Spleen (tissue), 13 donors: ENCODE measurements at places on chromosomes 6 and 20. TPM values are rescaled to one million over a fixed set of nuclear protein-coding genes. Genes with fewer than 3 reads are reported as not detected.

VGLL2 gene
- total RNA-seq = not detected

PRR18 gene
- total RNA-seq = 0.30 TPM

CST7 gene
- total RNA-seq = 220 TPM

DNA sequence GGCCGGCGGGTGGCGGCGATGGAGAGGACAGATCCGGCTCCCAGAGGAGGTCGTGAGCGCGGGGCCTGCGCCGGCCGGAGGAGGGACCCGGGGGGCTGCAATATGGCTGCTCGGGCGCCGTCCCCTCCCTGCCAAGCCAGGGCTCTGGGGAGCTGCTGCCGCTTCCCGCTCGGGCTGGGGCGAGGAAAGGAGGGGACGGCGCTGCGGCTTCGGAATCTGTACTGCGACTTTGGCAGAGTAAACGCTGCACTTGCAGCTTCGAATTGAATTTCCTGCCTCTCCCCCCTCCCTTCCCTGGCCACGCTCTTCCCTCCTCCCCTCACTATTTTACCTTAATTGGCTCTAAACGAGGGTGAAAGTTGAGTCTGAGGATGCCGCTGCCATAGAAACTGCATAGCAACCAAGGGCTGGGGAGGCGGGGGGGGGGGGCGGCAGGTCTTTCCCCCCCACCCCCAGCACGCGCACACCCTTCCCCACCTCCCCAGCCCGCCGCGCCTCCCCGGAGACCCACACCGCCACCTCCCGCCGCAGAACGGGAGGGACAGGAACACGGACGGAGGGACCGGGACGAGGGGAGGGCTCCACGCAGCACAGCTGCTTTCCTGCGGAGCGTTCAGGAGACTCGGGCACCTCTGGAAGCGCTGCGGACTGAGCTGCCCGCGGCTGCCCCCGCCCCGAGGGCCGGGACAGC lies 93.9 kb downstream of the RNASET2 start:
- peak overlapping the region; percentile 68 for H3K4me3 ChIP-seq
- DNase-seq = peak; percentile 83
- no peaks in the 10 kb centered on the region for H3K4me1 ChIP-seq
- no peak overlapping the region for H3K27ac ChIP-seq

DNA sequence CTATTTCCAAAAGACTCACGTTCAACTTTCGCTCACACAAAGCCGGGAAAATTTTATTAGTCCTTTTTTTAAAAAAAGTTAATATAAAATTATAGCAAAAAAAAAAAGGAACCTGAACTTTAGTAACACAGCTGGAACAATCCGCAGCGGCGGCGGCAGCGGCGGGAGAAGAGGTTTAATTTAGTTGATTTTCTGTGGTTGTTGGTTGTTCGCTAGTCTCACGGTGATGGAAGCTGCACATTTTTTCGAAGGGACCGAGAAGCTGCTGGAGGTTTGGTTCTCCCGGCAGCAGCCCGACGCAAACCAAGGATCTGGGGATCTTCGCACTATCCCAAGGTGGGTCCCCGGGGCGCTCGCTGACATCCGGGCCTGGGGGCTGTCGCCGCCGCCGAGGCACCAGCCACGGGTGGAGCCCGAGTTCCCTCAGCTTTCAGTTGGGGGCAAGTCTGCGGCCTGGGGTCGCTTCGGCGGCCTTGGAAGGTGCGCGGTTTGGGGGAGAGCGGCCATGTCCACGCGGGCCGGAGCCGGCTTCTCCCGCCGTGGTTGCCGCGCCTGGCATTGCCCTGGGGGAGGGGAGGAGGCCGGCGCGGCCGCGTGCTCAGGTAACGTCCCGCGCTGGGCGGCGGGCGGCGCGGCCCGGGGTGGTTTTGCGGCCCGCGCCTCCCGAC lies 429 bp downstream of the AMD1 start:
- DNase-seq = peak; percentile 93
- H3K4me1 ChIP-seq = peaks cover 24% of the 10 kb centered on the region
- H3K4me3 ChIP-seq = peak overlapping the region; percentile 90
- no peaks in the 10 kb centered on the region for H3K36me3 ChIP-seq

- H3K4me1 ChIP-seq = peaks cover 16% of the 10 kb centered on the region
- peaks cover 87% of the 10 kb centered on the region for H3K36me3 ChIP-seq
- peak overlapping the region; percentile 84 for H3K27ac ChIP-seq
- peak; percentile 91 for DNase-seq
These were observed 13.8 kb downstream of the NQO2 start for GRCh38 chr6:3013486-3013885.

DNA sequence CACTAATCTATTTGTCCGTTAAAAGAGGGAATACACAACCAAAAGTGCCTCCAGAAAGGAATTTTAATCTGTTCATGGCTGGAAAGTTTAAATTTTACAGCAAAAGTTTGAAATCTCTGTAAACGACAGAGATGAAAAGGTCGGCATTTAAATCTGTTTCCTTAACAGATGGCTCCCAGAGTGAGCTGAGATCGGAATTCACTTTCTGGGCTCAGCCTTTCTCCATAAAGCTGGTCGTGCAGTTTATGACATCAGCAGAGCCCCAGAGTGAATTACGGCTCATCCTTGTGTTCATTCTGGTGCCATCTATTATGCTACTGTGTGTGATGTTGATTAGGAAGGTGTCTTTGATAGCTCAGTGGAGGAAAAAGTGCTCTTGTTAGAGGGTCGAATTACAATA lies 117.6 kb upstream of the ZFP64 start:
- H3K4me3 ChIP-seq = no peak overlapping the region
- no peak for DNase-seq
- H3K27me3 ChIP-seq = no peaks in the 10 kb centered on the region
- H3K4me1 ChIP-seq = peaks cover 3% of the 10 kb centered on the region

DNA sequence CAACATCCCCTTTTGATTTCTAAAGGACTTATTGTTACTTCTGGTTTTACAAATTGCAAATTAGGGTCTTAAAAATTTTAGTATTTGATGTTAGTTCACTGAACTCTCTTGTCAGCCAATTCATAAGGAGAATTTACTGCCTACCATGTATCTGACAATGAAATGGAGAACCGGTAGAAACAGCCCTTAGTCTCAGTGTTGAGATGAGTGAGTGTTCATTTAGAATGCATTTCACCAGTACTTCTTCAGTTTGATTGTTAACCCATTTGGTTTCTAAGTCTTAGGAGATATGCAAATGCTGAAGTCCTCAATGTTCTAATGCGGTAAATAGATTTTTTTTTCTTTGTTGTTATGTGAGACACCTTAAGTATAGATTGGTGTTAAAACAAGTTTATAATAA lies 616.3 kb upstream of the FLRT3 start:
- H3K27ac ChIP-seq = no peak overlapping the region
- no peak for DNase-seq
- no peaks in the 10 kb centered on the region for H3K27me3 ChIP-seq
- no peak overlapping the region for H3K4me3 ChIP-seq
- no peaks in the 10 kb centered on the region for H3K4me1 ChIP-seq
- no peaks in the 10 kb centered on the region for H3K36me3 ChIP-seq

DNA sequence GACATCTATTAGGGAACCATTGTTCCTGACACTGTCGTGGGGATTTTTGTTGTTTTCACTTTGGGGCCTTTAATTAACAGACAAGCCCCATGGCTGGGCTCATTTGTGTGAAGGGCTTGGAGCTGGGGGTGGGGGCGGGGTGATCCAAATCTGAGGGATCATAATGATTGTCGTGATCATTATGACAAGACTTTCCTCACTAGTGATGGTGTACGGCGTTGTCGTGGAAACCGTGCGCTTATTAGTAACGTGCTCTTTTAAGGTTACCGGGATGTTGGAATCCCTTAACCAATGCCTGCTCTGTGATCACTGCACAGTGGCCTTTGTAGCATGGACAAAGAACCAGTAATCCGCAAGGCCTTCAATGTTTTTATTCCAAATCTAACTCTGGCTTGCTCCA lies 18.6 kb downstream of the PDYN start:
- no peaks in the 10 kb centered on the region for H3K4me1 ChIP-seq
- H3K4me3 ChIP-seq = no peak overlapping the region
- no peaks in the 10 kb centered on the region for H3K36me3 ChIP-seq

- no peaks in the 10 kb centered on the region for H3K4me1 ChIP-seq
- H3K27me3 ChIP-seq = no peaks in the 10 kb centered on the region
- DNase-seq = no peak
These were observed 20.9 kb upstream of the SRF start for GRCh38 chr6:43150051-43150751.

- peaks cover 100% of the 10 kb centered on the region for H3K27me3 ChIP-seq
- DNase-seq = no peak
- H3K4me3 ChIP-seq = no peak overlapping the region
- peaks cover 19% of the 10 kb centered on the region for H3K4me1 ChIP-seq
- H3K36me3 ChIP-seq = no peaks in the 10 kb centered on the region
- no peak overlapping the region for H3K27ac ChIP-seq
These were observed 1.8 kb downstream of the SIM1 start for GRCh38 chr6:100462706-100463629.

GRCh38 chr20:19934792-19935491 lies 82.2 kb upstream of the NAA20 start:
- H3K27me3 ChIP-seq = no peaks in the 10 kb centered on the region
- peak overlapping the region; percentile 8 for H3K4me3 ChIP-seq
- DNase-seq = no peak
- peaks cover 86% of the 10 kb centered on the region for H3K4me1 ChIP-seq

DNA sequence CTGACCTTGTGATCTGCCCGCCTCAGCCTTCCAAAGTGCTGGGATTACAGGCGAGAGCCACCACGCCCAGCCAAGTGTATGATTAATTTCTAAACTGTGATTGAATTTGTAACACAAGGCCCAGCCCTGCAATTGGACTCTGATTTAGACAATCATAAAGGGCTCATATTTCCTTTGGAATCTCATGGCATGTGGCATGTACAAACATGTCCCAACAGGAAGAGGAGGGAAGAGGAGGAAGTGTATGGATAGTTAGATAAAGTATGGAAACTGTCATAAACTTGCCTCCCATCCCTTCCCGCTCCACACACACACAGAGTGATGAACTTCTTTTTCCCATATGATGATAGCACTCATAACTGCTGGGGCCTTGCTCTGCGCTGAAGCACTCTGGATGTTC lies 27.2 kb upstream of the QKI start:
- peaks cover 7% of the 10 kb centered on the region for H3K4me1 ChIP-seq
- H3K4me3 ChIP-seq = no peak overlapping the region
- peak overlapping the region; percentile 27 for H3K27ac ChIP-seq
- no peaks in the 10 kb centered on the region for H3K27me3 ChIP-seq
- no peak for DNase-seq
- no peaks in the 10 kb centered on the region for H3K36me3 ChIP-seq

- no peaks in the 10 kb centered on the region for H3K27me3 ChIP-seq
- no peaks in the 10 kb centered on the region for H3K36me3 ChIP-seq
- DNase-seq = no peak
- H3K4me3 ChIP-seq = no peak overlapping the region
- peaks cover 6% of the 10 kb centered on the region for H3K4me1 ChIP-seq
These were observed 73.3 kb downstream of the HUS1B start for GRCh38 chr6:583635-584034.

DNA sequence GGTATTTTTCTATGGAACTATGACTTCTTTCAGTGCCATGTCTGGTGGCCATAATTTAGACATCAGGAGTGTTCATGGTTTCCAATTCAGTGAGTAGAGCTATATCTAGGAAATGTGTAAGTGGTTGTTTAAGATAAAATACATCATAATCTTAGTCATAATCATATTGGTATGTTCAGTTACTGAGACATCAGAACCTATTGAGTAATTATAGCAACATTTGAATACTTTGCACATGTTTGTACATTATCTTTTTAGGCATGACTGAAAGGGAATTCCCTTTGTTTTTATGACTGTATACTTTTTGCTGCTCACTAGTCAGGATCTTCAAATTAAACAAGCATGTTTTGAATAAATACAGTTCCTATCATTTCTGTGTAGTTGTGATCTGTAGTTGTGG lies 64.0 kb downstream of the STXBP5 start:
- no peak for DNase-seq
- no peaks in the 10 kb centered on the region for H3K27me3 ChIP-seq
- peaks cover 7% of the 10 kb centered on the region for H3K36me3 ChIP-seq

GRCh38 chr6:150925976-150926375 lies 60.5 kb downstream of the MTHFD1L start:
- no peak for DNase-seq
- no peaks in the 10 kb centered on the region for H3K27me3 ChIP-seq
- no peak overlapping the region for H3K4me3 ChIP-seq
- no peak overlapping the region for H3K27ac ChIP-seq

GRCh38 chr20:59124296-59125029 lies 39.2 kb upstream of the ZNF831 start:
- peak; percentile 84 for DNase-seq
- H3K4me1 ChIP-seq = peaks cover 17% of the 10 kb centered on the region
- peak overlapping the region; percentile 97 for H3K27ac ChIP-seq
- no peaks in the 10 kb centered on the region for H3K36me3 ChIP-seq
- H3K4me3 ChIP-seq = no peak overlapping the region

DNA sequence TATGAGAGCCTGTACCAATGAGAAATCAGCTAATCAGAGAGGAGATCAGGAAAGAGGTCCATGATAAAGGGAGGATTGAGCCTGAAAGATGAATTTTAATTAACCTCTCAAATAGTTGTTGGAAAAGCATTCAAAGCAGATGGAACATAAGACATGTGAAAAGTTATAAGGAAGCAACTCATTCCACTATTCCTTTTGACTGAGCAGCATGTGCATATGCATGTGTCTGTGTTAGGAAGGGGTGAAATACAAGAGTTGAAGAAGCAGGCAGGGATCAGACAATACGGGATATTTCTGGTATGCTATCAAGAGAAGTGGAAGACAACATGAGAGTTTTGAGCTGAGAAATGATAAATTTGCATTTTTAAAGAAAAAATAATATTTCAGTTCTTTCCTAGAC lies 624.8 kb upstream of the PTCHD4 start:
- H3K4me3 ChIP-seq = no peak overlapping the region
- no peaks in the 10 kb centered on the region for H3K4me1 ChIP-seq
- H3K27ac ChIP-seq = no peak overlapping the region
- no peaks in the 10 kb centered on the region for H3K27me3 ChIP-seq
- DNase-seq = no peak

- H3K4me3 ChIP-seq = no peak overlapping the region
- no peak overlapping the region for H3K27ac ChIP-seq
- no peaks in the 10 kb centered on the region for H3K36me3 ChIP-seq
- no peak for DNase-seq
- H3K4me1 ChIP-seq = peaks cover 22% of the 10 kb centered on the region
These were observed 488.4 kb downstream of the PREX1 start for GRCh38 chr20:48339190-48339985.

DNA sequence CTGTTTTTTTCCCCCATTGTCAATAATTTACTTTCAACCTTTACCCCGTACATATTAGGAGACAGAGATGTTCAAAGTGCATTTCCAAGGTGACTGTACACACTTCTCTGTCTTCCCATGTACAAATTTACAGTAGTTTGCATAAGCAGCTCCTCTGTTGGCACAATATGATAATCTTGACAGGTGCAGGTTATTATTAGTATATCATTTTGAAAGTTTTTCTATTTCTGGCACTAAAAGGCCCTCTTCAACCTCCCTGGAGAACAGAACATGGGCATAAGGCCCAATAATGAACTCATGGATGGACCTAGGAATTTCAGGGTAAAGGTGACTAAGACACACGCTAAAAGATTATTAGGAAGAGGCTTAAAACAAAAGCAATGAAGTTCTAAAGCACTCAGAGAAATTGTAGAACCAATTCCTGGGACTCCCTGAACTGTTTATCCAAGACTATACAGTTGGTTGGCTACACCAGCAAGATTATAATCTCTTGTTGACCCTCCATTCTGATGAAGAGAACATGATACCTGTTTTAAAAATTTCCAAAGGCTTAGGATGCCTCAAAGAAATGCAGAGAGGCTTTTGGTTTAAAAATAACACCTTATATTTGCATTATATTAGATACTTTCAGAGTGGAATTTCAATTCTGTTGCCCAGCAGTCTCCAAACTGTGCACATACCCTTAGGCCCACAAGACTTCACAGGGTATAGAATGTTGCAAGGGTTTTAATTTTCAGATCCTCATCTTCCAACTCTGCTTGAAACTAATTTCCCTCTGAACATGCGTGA lies 1.1 kb downstream of the AIG1 start:
- no peak overlapping the region for H3K27ac ChIP-seq
- H3K4me3 ChIP-seq = peak overlapping the region; percentile 70
- no peak for DNase-seq
- H3K27me3 ChIP-seq = no peaks in the 10 kb centered on the region
- H3K36me3 ChIP-seq = no peaks in the 10 kb centered on the region
